Stimulated activated naive CD8-positive, alpha-beta T cell treated with anti-CD3 and anti-CD28 coated beads, Interleukin-15, amount 100 ng/mL, for 72 hours (primary cell): ENCODE measurements at places on chromosomes 6 and 20.

GRCh38 chr20:8076306-8077136, 55.5 kb upstream of the PLCB1 start:
- no peak for DNase-seq

DNA sequence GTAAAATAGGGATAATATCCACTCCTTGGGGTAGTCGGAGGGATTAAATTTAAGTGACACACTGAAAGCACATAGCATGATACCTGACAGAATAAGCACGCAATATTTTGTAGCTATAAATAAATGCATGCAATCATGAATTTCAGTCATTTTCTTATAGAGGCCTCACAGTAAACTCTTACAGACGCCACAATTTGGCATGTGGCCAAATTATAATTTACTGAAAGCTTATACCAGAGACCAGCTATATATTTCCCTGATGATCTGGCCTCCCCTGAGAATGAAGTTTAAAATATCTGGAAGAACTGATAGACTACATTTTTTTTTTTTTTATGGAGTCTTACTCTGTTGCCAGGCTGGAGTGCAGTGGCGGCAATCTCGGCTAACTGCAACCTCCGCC, 40.9 kb downstream of the QRSL1 start:
- no peak for DNase-seq

- no peak for DNase-seq
These were observed 21.5 kb downstream of the COL19A1 start for GRCh38 chr6:69887714-69888345.

GRCh38 chr6:83167726-83168278, 25.3 kb downstream of the PGM3 start:
- DNase-seq = no peak

- no peak for DNase-seq
These were observed 93.9 kb downstream of the DLGAP4 start for GRCh38 chr20:36399969-36400545.

DNA sequence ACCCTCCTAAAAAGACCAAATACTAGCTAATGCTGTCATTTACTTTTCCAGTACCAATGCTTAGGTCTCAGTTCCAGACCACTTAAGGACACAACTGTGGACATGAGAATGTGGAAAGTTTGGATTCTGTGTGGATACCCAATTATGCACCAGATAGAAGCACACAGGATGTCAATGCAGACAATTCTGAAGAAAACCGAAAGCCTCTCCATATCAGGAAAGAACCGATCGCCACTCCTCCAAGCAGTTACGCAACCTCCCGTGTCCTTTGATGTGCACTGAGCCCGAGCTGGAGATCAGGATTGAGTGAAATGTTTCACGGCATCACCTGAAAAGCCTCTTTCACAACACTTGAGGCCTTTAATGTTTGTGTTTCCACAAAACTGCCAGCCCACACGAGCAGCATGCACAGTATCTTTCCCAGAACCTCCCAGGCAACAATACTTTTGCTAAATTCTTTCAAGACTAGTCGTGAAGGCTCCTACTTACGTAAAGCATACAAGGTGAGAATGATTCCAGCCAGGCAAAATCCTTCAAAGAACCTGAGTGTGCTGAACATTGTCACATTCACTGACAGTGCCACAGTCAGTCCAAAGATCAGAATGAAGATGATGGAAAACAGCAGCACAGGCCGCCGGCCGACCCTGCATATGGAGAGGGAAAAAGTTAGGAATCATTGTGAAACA, 47.0 kb downstream of the SLC22A23 start:
- no peak for DNase-seq

- no peak for DNase-seq
These were observed 429.0 kb downstream of the PREX1 start for GRCh38 chr20:48398506-48399449.
